Ureter (tissue), 1 donor: ENCODE measurements at places on chromosomes 11 and 22.
A peak's percentile ranks its signal among the peaks of the same experiment; 100 is the strongest.

- DNase-seq, result peak; percentile 67
These were observed 62.3 kb downstream of the PPFIBP2 start for GRCh38 chr11:7575841-7576725.

DNA sequence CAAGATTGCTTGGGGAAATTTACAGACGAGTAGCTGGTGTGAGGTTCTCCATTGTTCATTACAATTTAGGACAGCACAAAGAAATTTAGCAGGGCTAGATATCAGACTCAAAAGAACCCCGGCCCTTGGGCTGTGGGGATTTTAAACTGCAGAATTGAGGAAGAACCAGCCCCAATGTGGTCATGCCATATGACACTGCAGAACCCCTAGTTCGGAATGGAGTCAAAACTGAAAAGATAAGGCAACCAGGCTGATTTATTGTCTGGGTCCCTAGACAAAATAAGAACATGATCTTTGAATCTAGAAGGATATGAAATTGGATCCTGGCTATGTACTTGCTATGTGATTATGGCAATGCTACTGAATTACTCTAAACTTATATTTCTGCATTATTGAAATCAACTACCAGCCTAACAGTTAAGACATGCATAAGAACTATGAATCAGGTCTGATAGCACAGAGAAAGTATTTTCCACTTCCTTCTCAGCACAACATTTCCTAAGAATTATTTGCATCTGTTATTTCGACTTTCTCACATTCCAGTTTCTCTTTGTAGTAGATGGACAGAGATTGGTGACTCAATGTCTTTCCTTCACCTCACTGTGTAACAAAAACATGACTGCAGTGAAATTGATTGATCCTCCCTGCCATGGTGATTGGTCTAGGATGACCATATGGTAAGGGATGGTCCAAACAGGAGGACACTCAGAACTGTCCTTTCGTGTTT, 13.2 kb downstream of the MMP3 start:
- DNase-seq, result no peak

GRCh38 chr11:119472856-119473222, 49.9 kb upstream of the THY1 start:
- DNase-seq, result no peak

DNA sequence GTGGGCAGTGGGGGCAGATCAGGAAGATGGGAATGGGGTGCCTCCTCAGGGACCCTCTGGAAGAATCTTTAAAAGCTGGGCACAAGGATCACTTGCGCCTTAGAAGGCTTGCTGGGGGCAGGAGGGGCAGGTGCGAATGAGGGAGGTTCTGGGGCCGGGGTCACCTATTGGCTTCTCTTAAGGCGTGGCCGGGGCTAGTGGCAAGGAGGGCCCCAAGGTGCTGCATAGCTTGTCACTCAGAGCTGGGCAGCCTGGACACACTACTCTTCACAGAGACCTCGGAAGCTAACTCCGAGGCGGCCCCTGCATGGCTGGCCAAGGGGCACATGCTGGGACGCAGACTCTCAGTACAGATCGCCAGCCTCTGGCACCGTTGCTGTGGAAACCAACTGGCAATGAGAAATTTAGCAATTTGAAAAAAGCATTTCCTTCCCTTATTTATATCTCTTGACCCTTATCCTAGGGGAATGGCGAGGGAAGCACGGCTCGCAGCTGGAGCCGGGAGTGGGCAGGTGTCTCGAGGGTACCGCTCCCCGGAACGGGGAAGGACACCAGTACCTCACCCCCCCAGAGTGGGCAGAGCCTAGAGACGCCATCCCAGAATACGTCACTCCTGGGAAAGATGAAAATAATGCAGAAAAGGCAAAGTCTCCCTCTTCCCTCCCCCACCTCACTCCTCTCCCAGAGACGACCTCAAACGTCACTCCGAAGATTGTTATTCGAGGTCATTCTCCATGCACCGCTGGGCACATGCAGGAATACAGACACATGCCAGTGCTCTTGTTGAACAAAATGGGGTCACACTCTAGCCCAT, 188.1 kb downstream of the CTTN start:
- no peak for DNase-seq

GRCh38 chr11:71311176-71311925, 59.0 kb upstream of the SHANK2 start:
- DNase-seq, result peak; percentile 25

DNA sequence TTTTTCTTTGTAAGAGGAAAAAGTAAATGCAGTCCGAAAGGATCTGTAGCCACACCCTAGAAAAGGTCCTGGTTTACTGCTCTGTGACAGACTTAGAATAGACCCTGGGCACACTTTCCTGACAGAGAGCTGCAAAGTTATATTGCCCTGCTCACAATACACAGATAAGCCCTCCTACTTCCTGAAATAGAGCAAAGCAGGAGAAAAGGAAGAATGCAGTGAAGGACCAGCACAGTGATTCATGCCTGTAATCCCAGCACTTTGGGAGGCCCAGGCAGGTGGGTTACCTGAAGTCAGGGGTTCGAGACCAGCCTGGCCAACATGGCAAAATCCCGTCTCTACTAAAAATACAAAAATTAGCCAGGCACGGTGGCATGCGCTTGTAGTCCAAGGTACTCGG, 2.2 kb downstream of the CYB561A3 start:
- DNase-seq, result no peak

- no peak for DNase-seq
These were observed 59.4 kb downstream of the F2 start for GRCh38 chr11:46778416-46778815.

- DNase-seq, result no peak
These were observed 7.6 kb downstream of the BCO2 start for GRCh38 chr11:112182867-112183266.

DNA sequence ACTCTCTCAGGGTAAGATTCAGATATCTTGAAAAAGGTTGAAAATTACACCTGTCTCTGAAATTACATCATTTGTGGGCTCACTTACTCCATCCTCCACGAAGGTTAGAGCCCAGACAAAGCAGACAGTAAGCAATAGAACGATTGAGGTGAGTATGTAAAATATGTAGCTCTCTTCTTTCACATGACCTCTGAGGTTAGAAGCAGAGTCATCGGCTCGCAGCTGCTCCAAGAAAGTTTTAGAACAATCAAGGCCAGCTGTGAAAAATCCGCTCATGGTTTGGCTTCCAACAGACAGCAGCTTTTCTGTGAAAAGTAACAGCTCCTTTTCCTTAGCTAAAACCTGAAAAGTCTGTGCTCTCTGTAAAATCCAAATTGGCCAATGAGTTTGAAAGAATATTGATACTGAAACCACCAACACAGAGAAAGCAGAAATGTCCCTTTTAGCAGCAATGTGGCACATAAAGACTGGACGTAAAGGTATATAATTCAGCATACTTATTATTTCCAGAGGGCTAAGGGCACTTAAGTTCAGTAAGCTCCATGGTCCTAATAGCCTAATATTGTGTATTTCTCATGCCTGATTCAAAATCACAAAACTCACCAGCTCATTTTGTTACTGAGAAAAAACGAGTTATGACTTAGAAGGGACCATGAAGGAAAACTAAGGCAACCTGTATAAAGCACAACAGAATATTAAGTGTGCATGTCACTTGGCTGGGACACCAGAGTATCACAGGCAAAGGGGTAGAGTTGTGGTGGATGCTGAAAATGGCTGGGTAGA, 78.2 kb downstream of the FAM76B start:
- DNase-seq, result no peak

GRCh38 chr11:45556851-45557707, 108.3 kb downstream of the CHST1 start:
- DNase-seq, result no peak

GRCh38 chr11:46402957-46403902, 11.7 kb upstream of the CHRM4 start:
- DNase-seq, result no peak

GRCh38 chr11:118661425-118662301, 17.8 kb downstream of the TREH start:
- DNase-seq, result no peak

GRCh38 chr11:110035357-110035756, 57.8 kb upstream of the ZC3H12C start:
- DNase-seq, result no peak

GRCh38 chr11:108142304-108142703, 20.9 kb downstream of the ACAT1 start:
- no peak for DNase-seq

DNA sequence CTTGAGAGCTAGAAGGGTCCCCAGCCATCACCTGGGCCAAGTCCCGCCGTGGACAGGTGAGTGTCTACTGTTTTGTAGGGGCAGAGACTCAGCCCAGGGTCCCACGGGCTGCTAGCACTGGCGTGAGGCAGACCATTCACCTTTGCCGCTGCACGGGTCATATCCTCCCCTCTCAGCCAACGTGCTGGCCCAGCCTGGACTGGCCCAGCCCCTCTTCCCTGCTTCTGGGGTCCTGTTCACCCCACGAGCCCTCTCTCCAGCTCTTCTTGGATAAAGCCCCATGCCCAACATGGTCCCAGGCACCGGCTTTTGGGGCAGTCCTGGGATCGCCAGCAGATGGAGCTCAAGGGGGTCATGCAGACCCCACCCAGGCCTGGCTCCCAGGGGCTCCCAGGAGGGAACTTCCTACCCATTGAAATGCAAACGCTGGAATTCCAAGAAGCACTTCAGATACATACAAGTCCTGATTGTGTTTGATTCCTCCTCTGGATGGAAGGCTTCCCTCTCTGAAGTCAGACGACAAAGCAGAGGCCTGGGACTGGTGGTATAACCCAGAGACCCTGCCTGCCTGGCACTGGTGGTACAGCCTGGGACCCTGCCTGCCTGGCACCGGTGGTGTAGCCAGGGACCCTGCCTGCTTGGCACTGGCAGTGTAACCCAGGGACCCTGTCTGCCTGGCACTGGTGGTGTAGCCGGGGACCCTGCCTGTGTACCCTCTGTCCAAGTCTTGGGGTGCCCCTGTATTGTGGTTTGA, 8.9 kb upstream of the SEPTIN5 start:
- DNase-seq, result peak; percentile 37

GRCh38 chr22:22933807-22934542, 46.4 kb downstream of the IGLL5 start:
- no peak for DNase-seq

DNA sequence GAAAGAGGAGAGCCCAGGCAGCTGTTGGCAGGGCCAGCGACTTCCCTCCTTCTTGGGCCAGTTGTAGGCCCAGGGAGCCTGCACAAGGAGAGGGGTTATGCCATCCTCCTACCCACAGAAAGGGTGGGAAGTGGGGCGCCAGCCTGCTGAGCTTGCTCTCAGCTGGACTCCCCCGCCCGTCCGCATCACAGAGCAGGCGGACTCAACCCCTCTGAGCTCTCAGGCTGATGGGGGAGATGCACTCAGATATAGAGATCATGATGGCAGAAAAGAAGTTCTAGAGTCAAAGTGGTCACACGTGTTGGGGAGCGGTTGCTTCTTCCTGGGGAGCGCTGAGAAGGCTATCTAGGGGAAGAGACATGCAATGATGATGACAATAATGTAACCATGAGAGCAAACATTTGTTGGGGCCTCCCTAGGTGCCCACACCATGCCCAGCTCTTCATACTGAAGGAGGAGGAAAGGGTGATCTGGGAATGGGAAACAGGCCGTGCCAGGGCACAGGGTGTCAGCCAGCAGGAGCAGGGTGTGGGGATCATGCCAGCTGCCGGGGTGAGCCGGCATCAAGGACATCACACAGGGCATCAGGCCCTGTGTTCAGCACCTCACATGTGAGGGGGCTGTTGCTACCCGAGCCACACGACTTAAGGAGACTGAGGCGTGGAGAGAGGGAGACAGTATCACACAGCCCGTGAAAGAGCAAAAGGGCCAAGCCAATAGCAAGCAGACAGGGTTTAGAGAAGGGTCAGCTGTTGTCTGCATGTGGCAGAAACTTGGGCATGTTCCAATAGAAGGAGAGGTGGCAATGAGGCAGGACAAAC, 7.7 kb downstream of the SLC35E4 start:
- DNase-seq, result no peak

- no peak for DNase-seq
These were observed 73.5 kb downstream of the RNF169 start for GRCh38 chr11:74822170-74822569.

DNA sequence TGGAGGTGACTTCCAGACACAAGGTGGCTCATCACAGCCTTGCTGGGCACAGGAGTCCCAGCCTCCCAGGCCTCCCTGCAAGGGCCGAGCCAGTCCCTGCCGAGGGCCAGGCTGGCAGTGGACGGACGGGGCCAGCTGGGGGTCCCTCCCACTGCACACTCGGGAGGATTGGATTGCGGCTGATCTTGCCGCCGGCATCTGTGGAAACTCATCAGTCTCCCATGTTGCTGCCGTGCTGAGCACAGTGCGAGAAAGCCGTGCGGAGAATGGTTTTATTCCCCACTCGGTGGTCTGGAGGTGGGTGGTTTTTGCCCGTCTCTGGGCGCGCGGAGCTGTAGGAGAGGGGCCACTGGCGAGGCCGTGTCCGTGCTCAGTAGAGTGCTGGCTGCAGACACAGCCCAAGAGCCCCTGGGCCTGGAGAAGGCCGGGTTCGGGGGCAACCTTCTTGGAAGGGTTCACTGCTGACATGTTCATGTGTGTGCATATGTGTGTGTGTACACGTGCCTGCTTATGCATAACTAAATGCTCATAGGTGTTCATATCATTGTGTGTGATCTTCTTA, 1246.4 kb downstream of the BRD1 start:
- no peak for DNase-seq

DNA sequence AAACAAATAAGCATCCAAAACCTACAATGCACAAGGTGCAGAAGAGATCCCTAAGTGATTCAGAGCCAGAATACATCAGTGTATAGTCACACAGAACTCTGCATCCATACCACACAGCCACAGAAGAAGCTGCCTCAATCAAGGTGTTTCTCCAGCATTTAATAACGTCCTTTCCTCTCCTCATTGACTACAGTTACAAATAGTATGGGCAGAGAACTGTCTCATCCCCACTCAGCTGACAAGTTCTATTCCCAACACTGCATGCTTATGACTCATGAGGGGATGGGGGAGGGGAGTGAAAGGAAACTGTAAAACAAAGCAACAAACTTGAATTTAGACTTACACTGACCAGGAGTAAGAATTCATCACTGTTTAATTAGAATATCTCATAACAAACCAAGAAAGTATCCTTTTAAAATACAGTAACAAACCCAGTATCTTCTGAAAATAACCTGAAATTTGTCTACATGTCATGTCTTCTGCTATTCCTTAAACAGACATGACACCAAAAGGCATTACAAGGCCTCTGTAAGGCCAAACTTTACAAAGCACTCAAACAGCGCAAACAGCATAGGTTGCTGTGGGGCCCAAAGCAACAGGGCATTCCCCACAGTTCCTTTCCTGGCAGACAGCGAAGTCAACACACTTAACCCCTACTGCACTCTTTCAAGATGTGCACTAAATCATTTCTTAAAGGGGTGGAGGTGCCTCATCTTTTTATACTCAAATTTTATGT, 29.3 kb downstream of the CELF1 start:
- DNase-seq, result no peak

- no peak for DNase-seq
These were observed 7.3 kb downstream of the TBCEL start for GRCh38 chr11:121031167-121031566.

- no peak for DNase-seq
These were observed 147.4 kb upstream of the ZC3H12C start for GRCh38 chr11:109945626-109946321.

- no peak for DNase-seq
These were observed 20.3 kb upstream of the CCDC90B start for GRCh38 chr11:83306200-83307080.
